ENCODE measurements at places on chromosomes 16 and 17. TPM values are rescaled to one million over a fixed set of nuclear protein-coding genes. Genes with fewer than 3 reads are reported as not detected.

- DNase-seq: no peak
- H3K4me3 ChIP-seq: no peak overlapping the region
- H3K4me1 ChIP-seq: peaks cover 14% of the 10 kb centered on the region
Observed at GRCh38 chr17:33457477-33457876, 164.4 kb upstream of the ASIC2 start.

GRCh38 chr17:72034000-72034399 is 86.8 kb upstream of the SOX9 start:
- no peak overlapping the region for H3K4me3 ChIP-seq
- H3K27me3 ChIP-seq: no peaks in the 10 kb centered on the region
- no peak for DNase-seq

GRCh38 chr17:76579281-76579680 is 6.4 kb downstream of the ST6GALNAC2 start:
- H3K4me3 ChIP-seq: no peak overlapping the region
- no peaks in the 10 kb centered on the region for H3K36me3 ChIP-seq
- no peak overlapping the region for H3K27ac ChIP-seq
- DNase-seq: no peak

Gene GNG13
- total RNA-seq: not detected

Gene CMTM2
- 0.51 TPM for total RNA-seq

Gene DNAH9
- 0.35 TPM for total RNA-seq

DNA sequence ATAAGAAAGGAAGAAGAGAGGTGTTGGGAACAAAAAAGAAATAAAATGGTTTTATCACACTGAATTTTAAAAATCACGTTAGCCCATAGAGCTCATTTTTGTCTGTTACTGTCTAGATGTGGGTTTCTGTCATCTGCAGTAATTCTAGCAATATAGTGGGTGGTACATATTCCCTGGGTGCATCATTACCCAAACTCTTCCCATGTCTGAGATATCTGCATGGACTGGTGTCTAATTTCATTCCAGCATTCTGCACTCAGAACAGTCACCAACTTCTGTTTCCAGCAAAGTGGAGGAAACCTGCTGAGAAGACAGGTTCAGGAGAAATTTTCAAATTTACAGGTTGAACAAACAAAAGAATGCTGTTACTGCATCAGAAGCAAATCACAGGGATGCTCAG is 263.8 kb downstream of the CDH11 start:
- H3K4me1 ChIP-seq: peaks cover 16% of the 10 kb centered on the region
- H3K36me3 ChIP-seq: no peaks in the 10 kb centered on the region
- peaks cover 10% of the 10 kb centered on the region for H3K27me3 ChIP-seq
- DNase-seq: no peak
- H3K4me3 ChIP-seq: no peak overlapping the region

GRCh38 chr16:22194707-22195444 is 11.2 kb upstream of the EEF2K start:
- DNase-seq: no peak
- H3K4me3 ChIP-seq: peak overlapping the region; percentile 86
- H3K27ac ChIP-seq: peak overlapping the region; percentile 96
- H3K27me3 ChIP-seq: peaks cover 3% of the 10 kb centered on the region

Gene ACSM5
- not detected for total RNA-seq

GRCh38 chr16:67933805-67934204 is 2.1 kb upstream of the CTRL start:
- H3K27me3 ChIP-seq: no peaks in the 10 kb centered on the region
- H3K36me3 ChIP-seq: no peaks in the 10 kb centered on the region
- H3K27ac ChIP-seq: no peak overlapping the region
- DNase-seq: no peak
- H3K4me1 ChIP-seq: peaks cover 20% of the 10 kb centered on the region
- H3K4me3 ChIP-seq: no peak overlapping the region

Gene ZNF385C
- 2.9 TPM for total RNA-seq

DNA sequence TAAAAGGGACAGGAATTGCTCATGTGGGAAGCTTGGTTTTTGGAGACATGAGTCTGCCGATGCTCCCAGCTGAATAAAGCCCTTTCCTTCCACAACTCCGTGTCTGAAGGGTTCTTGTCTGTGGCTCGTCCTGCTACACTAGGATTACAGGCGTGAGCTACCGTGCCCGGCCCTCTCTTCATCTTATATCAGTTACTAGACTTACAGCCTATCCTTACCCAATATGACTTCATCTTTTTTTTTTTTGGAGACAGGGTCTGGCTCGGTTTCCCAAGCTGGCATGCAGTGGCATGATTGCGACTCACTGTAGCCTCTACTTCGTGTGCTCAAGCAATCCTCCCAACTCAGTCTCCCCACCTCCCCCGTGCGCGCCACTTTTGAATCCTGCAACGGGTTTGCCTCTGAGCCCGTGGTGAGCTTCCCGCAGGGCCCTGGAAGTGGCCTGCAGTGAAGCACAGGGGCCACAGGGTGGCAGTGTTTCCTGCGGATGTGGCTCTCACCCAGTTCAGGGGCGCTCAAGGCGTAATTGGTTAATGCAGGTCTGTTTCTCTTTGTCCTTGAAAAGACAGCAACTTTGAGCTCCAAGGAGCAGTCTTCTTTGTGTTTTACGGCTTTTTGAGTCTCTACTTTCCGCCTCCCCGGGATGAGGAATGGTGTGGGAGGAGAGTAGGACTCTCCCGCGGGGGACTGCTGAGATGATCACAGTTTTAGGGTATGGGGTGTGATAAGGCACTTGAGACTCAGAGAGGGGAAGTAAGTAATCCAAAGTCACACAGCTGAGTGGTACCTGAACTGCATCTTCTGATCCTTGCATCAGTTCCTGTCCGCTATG is 22.7 kb upstream of the GPRC5B start:
- peaks cover 12% of the 10 kb centered on the region for H3K27me3 ChIP-seq
- no peaks in the 10 kb centered on the region for H3K36me3 ChIP-seq
